IMR-90 (cell line): ENCODE measurements at places on chromosomes 13 and 19. TPM values are rescaled to one million over a fixed set of nuclear protein-coding genes. Genes with fewer than 3 reads are reported as not detected.

- no peak for DNase-seq
Observed at GRCh38 chr13:100977841-100978240, 303.2 kb upstream of the TMTC4 start.

DNA sequence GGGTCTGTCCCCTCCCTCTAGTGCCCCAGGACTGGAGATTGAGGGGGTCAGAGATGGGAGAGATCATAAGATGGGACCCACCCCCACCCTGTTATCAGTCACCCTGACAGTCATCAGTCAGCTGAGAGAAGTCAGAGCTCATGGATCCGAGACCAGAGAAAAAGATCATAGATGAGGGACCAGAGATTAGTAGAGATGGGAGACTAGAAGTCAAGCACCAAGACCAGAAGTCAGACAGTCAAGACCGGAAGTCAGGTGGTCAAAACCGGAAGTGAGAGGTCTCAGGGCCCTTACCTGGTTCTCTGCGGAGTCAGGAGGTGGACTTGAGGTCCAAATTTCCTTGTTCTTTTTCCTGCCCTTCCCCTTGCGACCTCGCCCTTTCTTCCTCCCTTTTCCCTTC is 7.0 kb downstream of the COL5A3 start:
- DNase-seq = no peak

The PDS5B gene
- polyA plus RNA-seq = 5.0 and 6.2 TPM in 2 replicates

- DNase-seq = no peak
Observed at GRCh38 chr13:71118779-71119364, 748.1 kb downstream of the DACH1 start.

- DNase-seq = no peak
Observed at GRCh38 chr19:36258028-36258875, 43.3 kb downstream of the ZNF146 start.

GRCh38 chr13:105200181-105200580 is 1335.3 kb downstream of the EFNB2 start:
- DNase-seq = no peak

- DNase-seq = peak; percentile 71
Observed at GRCh38 chr19:48403606-48404005, 10.1 kb downstream of the GRIN2D start.

DNA sequence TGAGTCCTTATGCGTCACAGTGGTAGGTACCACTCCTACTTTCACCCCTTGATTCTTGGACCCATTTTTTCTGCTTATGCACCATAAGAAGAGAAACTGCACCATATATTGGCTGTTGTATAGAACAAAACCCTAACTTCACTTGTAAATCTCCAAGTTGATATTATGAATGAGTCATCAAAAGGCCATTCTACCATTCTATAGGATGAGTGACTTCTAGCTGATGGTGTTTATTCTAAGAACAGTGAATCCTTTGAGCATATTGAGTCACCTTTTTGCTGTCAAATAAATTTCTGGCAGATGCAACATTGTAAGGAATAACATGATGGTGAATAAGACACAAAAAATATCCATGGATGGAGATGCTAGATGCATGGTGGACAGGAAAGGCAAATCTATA is 57.7 kb downstream of the POLR1D start:
- DNase-seq = peak; percentile 68

DNA sequence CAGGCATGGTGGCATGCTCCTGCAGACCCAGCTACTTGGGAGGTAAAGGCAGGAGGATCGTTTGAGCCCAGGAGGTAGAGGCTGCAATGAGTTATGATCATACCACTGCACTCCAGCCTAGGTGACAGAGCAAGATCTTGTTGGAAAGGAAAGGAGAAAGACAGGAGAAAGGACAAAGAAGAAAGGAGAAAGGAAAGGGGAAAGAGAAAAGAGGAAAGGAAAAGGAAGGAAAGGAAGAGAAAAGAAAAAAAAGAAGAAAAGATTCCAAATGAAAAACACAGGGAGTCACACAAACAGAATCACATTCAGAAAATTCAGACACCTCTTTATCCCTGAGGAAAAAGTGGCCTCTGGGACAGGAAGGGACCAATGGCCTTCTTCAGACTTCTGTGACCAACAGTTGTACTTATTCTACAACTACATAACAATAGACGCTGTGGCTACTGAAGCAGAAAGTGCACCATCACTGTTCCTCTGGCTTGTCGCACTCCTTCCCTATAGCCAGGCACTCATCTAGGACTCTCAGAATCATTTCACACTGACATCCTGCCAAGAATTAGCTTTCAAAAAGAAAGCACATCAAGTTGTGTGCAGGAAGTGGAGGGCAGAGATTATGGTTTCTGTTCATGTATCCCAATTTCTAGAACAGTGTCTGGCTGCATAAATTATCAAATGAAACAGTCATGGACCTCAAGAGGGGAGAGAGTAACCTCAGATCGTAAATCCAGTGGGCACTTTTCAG is 5.9 kb downstream of the MTMR6 start:
- peak; percentile 3 for DNase-seq

- no peak for DNase-seq
Observed at GRCh38 chr13:60158321-60158801, 5.4 kb downstream of the DIAPH3 start.

GRCh38 chr19:16944626-16945363 is 56.0 kb downstream of the F2RL3 start:
- no peak for DNase-seq

The KLK1 gene
- not detected in 2 replicates for polyA plus RNA-seq

- peak; percentile 89 for DNase-seq
Observed at GRCh38 chr13:110405597-110406450, 98.7 kb downstream of the COL4A2 start.

- DNase-seq = no peak
Observed at GRCh38 chr13:37364956-37365355, 233.6 kb downstream of the POSTN start.

The ARHGAP35 gene
- 16.4 and 18.7 TPM in 2 replicates for polyA plus RNA-seq
